Psoas muscle (tissue), 8 donors: ENCODE measurements at places on chromosomes 13 and 19. TPM values are rescaled to one million over a fixed set of nuclear protein-coding genes. Genes with fewer than 3 reads are reported as not detected.

DNA sequence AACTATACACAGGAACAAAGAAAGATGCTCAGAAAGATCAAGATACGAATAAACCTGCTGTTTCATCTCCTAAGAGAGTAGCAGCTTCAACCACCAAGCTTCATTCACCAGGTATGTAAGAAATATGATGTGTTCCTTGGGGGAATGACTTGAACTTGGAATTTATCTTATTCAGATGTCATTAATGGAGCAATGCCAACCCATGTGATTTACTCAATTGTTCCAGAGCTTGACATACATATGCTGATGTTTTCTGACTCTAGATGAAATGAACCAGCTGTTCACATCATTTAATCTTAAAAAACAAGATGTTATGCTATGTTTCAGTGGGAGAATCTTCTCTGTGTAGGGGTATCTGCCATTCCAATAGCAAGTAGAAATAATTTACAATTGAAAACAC is 270.9 kb downstream of the SLC7A1 start:
- DNase-seq: no peak

- no peak for DNase-seq
Observed at GRCh38 chr13:28630869-28631268, 28.1 kb upstream of the POMP start.

GRCh38 chr19:32651729-32652140 is 23.2 kb downstream of the ANKRD27 start:
- DNase-seq: no peak

PLIN5 gene
- polyA plus RNA-seq: 96.8 TPM

DNA sequence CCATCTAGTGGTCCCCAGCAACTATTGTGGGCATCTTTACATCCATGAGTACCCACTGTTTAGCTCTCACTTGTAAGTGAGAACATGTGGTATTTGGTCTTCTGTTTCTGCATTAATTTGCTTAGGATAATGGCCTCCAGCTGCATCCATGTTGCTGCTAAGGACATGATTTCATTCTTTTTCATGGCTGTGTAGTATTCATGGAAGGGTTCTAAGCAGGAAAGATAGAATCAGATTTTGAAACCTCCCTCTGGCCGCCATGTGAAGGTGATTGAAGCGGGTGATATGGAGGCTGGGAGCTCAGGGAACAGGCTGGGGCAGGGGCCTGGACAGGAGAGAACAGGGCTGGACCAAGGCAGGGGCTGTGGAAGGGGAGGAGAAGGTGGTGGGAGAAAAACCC is 20.1 kb downstream of the LTBP4 start:
- DNase-seq: no peak

GRK1 gene
- not detected for polyA plus RNA-seq

DNA sequence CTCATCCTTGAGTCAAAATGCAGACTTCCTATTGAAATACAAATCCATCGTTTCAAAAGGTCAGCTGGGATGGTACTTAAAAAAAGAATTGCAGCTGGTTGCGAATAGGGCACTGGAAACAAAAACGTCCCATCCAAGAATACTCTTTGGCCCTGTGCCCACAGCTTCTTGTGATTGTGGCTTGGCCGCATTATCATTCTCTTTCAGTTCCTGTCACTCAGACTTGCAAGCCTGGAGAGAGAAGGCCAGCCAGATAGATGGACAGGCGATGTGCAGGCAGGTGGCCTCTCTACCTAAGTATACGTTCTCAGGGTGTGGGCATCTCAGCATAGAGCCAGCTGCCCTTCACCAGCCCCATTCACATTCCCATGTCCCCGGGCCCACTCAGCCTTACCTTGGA is 208.5 kb upstream of the ZNF536 start:
- no peak for DNase-seq

DNA sequence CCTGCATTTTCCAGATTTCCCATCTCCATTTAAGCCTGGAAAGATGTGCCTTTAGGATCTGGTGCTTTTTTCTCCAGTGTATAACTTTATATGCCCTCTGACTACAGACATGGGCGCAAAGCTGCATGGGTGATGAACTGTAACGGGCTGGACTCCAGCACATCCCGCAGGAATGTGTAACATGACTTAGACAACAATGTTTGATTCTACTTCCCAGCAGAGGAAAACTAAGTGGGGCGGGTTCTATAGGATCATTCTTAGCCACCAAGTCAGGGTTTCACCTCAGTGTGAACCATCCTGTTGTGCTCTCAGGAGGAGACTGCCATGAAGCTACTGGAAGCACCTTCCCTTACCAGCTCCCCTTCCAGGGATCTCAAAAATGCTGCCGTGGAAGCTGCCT is 93.2 kb upstream of the SERP2 start:
- DNase-seq: no peak

ZNF709 gene
- polyA plus RNA-seq: 0.58 TPM

CRLF1 gene
- 15.6 TPM for polyA plus RNA-seq

DNA sequence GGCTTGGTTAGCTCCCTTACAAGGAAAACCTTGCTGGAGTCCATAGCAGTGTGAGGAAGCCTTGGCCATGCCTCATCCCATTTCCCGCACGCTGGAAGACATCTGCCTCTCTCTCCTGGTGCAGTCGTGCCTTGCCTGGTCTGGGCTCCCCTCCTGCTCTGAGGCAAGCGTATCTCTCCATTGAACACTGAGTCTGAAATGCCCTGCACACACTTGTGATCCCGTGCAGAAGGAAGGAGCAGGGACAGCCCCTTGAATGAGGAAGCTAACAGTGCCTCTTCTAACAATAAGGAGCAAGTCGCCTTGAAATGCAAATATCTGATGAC is 407 bp upstream of the ZNF440 start:
- DNase-seq: no peak

PSG2 gene
- polyA plus RNA-seq: not detected

LIG4 gene
- polyA plus RNA-seq: 5.4 TPM
